Stimulated activated CD8-positive, alpha-beta memory T cell treated with anti-CD3 and anti-CD28 coated beads, Interleukin-7, amount 100 ng/mL, for 1 hour (primary cell): ENCODE measurements at places on chromosomes 4 and X.

GRCh38 chrX:111270339-111270738 lies at the start of gene CAPN6:
TSS of gene CAPN6 (minus strand) at chrX:111270483. CDS start at chrX:111263936, 6,547 bp downstream.
- no peak for DNase-seq

GRCh38 chr4:3660086-3660927 lies 105.9 kb upstream of the ADRA2C start:
- no peak for DNase-seq

- no peak for DNase-seq
These were observed 84.4 kb downstream of the PPARGC1A start for GRCh38 chr4:23805450-23805851.

- no peak for DNase-seq
These were observed 65.5 kb downstream of the GLRA3 start for GRCh38 chr4:174763454-174764104.

DNA sequence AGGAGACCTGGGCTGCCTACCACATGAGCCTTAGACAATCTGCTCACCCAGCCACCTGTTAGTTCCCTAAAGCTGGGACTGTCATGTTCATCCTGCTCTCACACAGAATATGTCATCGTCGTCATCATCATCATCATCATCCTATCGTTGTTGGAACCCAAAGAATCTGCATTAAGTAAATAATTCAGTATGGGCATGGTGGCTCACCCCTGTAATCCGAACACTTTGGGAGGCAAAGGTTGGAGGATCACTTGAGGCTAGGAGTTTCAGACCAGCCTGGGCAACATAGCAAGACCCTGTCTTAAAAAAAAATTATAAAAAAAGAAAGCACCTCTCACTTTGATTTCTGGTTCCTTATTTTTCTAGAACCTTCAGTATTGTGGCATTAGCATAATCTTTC lies 6.4 kb downstream of the ENOPH1 start:
- DNase-seq = no peak

- DNase-seq = no peak
These were observed 2.7 kb upstream of the PF4V1 start for GRCh38 chr4:73850261-73850970.

GRCh38 chr4:36187723-36188333 lies 56.5 kb downstream of the ARAP2 start:
- no peak for DNase-seq
